ENCODE measurements at places on chromosomes 12 and 14.

DNA sequence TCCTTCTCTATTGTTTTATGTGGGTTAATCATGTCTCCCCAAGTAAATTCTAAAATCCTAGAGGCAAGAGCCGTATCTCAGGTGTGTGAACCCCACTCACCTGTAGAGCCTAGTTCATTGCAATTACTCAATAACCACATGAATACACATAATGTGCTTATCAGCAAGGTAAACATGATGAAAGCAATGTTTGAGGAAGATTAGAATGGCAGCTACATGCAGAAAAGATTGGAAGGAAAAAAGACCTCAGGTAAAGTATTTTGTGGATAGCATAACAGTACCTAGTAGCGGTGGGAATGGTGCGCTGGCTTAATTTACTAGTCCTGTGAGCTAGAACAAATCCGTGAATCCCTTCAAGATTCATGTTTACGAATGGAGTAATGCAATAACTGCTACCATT, 5.3 kb upstream of the KRAS start:
- DNase-seq = no peak

- no peak for DNase-seq
Observed at GRCh38 chr14:103765526-103765925, 49.9 kb downstream of the ZFYVE21 start.

DNA sequence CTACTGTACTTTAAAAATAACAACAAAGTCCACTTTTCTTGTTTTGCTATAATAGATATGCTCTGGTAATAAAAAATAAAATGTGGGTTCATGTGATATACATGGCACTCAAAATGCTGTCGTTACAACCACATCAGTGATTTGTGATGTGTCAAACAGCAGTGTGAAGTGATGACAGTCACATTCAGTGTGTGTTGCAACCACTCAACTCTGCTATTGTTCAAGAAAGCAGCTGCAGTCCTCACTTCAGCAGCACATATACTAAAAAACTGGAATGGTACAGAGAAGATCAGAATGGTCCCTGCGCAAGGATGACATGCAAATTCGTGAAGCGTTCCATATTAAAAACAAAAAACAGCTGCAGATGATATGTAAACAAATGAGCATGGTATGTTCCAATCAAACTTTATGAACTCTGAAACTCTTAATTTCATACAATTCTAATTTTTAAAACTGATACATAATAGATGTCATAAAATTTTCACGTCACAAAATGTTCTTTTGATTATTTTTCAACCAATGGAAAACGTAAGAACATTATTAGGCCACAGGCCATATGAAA, 6.7 kb downstream of the TRMT5 start:
- no peak for DNase-seq

DNA sequence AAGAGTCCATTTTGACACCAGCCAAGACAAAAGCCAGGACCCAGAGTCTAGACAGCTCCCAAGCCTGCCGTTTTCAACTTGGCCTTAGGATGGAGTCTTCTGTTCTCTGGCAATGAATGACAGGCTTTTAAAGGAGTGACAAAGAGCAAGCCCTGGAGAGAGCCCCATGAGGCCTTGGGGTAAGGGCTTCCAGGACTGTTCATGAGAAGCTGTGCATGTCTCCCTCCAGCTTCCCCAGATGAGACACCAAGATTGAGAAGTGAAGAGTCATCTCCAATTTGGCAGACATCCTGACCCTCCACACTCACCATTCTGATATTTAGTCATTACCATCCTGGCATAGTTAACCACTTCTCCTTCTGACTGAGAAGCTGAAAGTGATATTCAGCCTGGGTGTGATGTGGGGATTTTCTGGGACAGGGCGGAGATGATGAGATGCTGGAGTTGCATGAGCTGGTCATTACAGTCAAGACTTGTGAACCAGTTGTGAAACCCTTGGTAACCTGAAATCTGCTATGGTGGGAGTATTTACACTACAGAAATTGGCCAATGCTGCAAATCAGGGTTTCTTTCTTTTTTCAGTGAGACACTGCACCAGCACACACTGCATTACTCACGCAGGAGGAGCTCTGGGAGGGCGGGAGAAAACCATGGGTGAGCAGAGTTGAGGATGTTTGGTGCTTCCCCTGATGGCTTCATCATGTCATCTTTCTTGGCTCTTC, 77.8 kb downstream of the VCPKMT start:
- DNase-seq = no peak

DNA sequence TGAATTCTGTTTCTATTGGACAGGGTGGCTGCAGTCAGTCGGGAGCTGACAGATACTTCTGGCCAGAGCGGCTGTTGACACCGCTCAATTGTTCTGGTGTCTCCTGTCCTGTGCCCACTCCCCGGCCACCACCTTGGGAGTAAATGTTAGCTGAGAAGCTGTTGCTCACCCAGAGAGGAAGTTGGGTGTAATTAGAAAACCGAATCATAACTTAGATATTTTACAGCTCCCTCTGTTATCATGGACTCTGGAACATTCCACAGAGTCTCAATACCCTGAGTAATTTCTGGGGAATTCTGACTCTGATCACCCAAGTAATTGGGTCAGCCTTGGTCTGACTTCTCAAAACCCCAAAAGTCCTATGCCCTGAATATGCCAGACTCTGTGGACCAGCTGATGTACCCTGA, 58.3 kb upstream of the RFLNA start:
- DNase-seq = no peak

DNA sequence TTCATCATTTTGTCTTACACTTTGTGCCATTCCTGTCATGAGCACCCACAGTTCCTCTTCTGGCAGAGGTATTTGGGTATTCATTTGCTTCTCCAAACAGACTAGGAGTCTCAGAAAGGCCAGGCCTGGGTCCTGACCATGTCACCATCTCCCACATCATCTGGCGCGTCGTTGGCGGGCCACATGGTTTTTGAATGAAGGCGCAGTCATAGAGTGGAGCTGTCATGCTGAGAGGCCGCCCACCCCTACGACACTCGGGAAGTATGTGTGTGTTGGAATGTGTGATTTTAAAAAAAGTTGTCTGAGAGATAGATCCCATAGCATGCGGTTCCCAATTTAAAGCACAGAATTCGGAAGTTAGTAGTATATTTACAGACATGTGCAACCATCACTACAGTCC, 15.6 kb upstream of the TTC7B start:
- no peak for DNase-seq

DNA sequence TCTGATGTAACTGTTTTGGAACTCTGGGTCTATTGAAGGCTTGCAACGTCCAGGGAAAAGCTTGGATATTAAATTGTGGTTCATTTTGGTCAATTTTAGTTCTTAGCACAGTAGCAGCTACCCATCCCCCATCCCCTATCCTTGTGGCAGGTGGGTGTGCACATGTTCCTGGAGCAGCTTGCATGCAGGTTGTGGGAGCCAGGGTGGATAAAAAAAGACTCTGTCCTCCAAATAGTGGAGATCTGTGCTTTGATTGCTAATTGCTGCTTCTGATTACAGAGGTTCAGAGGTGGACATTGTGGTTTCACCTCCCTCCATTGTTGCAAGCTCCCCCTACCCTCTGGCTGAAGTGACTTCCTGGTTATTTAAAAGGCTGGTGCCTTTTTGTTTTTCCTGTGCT, 23.1 kb downstream of the ATP23 start:
- no peak for DNase-seq

GRCh38 chr12:31207799-31208465, 118.0 kb downstream of the SINHCAF start:
- DNase-seq = no peak

DNA sequence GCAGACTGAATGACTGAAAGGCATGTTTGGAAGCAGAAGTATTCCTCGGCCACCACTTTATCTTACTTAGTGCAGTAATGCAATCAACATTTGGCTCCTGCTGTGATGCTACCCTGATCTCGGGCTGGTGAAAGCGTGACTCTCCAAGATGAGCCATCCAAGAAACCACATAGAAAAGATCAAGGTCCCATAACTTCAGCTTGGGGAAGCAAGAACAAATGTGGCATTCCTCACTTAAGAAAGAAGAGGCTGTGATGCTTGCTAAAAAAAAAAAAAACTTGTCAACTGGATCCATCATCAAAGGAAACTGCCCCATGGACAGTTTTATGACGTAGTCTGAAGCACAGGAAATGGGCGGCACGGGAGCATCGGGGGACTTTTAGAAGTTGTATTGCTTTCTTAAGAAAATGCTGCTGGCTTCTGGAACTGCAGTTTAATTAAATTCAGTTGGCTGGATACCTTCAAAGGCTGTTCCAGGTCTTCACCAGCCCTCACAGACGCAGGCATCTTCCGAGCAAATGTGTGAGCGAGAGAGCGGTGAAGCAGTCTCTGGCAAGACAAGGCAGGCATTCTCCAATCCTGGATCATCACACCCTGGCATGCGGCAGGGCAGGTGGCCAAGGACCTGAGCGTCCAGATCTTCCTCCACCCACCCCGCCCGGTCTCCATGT, 38.2 kb upstream of the MAP1LC3B2 start:
- no peak for DNase-seq

GRCh38 chr14:21846227-21846885, 172.7 kb upstream of the OR4E1 start:
- peak; percentile 63 for DNase-seq

DNA sequence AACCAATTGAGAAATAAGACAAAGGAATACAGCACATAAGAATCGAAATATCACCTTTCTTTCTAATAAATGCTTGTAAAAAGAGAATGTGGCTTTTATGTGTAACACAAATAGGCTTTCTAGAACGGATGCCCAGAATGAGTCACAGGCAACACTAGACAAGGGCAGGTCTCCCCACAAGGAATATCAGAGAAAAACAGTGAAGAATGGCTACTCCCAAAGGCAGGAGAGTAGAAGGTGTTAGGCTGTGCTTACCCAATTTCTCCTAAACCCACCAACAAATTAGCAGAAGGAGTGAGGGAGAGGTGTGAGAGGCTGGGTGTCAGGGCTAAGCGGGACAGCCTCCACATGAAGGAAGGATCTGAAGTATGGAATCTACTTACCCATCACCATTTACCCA, 55.2 kb downstream of the GALNT4 start:
- no peak for DNase-seq

DNA sequence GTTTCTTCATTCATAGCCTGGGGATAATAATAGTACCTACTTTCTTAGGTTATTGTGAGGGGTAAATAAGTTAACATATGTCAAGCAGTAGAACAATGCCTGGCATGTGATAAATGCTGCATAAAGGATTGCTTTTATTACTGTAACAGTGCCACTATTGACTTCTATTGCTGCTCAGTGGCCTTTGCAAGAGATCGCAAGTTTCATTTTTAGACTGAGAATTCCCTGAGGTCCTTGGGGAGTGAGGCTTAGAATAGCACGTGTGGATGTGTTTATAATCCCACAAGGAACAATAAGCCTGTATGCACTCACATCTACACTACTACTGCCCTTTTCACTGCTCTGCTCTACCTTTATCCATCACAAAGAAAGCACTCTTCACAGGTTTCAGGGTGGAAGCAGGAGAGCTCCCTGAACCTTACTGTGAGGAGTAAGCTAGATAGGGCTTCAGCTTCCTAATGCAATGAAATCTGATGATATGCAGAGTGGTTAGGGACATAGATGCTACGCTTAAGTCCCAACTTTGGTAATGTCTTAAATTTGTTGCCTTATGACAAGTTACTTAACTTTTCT, 302.6 kb downstream of the SNAPC1 start:
- DNase-seq = no peak

DNA sequence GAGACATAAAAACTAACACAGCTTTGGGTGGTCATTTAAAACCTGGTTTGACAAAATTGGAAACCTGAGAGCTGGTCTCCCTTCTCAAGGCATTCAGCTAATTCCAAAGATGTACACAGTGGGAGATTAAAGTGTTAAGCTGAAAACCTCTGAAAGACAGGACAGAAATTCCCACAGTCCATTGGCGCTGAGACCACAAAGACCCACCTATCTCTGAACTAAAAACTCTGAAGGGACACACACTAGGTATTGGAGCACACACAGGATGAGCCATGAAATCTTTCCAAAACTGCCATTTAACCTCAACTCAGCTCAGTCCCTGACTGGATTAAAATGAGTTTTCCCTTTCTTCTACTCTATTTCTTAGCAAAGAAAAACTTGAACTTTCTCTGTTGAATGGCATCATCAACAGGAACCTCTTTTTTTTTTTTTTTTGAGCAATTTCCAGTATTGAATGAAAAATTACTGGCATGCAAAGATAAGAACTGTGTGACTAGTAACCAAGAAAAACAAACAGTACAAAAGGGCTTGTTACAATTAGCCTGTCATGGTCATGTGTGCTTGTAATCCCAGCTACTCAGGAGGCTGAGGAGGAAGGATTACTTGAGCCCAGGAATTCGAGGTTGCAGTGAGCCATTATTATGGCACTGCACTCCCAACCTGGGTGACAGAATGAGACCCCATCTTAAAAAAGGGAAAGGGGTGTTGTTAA, 82.4 kb downstream of the IPO8 start:
- DNase-seq = no peak

GRCh38 chr12:56991319-56992246, 14.8 kb downstream of the ZBTB39 start:
- DNase-seq = peak; percentile 38

- no peak for DNase-seq
Observed at GRCh38 chr14:35390577-35391387, 13.8 kb downstream of the NFKBIA start.

GRCh38 chr14:24806061-24806678, 172.2 kb upstream of the GZMB start:
- peak; percentile 80 for DNase-seq

DNA sequence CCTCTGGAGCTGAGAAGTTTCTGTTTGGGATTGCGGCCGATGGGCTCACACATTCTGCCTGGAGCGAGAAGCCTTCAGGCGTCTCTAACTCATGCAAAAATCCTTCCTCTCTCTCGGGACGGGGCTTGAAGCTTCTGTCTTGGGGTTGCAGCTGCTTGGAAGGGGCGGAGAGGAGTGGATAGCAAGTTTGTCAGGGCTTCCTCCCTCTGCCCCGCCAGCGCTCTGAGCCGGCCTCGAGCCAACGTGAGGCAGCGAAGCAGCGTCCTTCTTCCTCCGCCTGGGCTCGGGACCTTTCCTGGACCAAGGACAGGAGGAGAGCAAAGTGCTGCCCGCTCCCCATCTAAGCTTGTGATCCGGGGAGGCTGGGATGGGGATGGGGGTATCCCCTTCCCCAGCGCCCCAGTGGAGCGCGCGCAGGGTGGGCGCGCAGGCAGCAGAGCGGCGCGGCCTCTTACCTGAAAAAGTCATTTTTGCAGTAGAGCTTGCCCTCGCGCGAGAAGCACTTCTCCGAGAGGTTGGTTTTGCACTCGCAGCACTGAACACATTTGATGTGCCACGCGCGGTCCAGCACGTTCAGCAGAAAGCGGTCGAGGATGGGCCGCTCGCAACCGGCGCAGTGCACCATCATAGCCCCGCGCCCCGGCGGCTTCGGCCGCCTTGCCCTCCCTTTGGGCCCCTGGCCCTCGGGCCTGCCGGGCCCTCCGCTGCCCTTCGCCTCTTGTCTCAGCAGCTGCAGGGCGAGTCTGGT, 626 bp downstream of the LHX5 start:
- no peak for DNase-seq

- DNase-seq = no peak
Observed at GRCh38 chr12:58745348-58746125, 174.8 kb downstream of the LRIG3 start.

GRCh38 chr14:78992867-78993266, 822.7 kb downstream of the NRXN3 start:
- no peak for DNase-seq

- no peak for DNase-seq
Observed at GRCh38 chr14:104664107-104664506, 25.3 kb upstream of the INF2 start.

- no peak for DNase-seq
Observed at GRCh38 chr12:3071107-3071506, 6.1 kb upstream of the TSPAN9 start.

All from testis (tissue), 5 donors.